ENCODE measurements at places on chromosomes 4 and X.

DNA sequence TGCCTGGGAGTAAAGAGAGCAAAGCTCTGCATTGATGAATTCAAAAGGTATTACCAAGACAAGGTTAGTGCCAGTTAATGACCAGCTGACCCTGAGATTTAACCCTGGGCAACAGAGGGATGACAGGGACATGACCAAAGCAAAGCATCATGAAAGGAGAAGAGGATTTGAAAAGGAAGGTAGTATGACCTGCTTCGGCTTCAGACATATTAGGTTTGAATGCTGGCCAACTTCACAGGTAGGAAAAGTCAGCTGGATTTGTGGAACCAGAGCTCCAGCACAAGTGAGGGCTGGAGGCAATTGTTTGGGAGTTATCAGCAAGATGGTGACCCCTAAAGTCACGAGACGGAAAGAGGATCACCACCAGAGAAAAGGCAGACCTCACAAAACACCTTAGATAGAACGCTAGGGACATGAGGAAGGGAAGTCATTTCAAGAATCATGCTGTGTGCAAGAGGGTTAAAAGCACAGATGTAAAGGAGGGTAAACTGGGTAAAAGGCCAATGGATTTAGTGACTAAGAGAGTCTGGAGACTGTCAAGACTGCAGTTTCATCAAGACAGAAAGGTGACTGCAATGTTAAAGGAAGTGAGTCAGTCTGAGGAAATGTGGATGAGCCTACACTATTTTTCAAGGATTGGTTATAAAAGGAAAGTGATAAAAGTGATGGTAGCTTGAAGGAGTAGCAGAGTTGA, 45.6 kb downstream of the SH3RF1 start:
- no peak for DNase-seq

DNA sequence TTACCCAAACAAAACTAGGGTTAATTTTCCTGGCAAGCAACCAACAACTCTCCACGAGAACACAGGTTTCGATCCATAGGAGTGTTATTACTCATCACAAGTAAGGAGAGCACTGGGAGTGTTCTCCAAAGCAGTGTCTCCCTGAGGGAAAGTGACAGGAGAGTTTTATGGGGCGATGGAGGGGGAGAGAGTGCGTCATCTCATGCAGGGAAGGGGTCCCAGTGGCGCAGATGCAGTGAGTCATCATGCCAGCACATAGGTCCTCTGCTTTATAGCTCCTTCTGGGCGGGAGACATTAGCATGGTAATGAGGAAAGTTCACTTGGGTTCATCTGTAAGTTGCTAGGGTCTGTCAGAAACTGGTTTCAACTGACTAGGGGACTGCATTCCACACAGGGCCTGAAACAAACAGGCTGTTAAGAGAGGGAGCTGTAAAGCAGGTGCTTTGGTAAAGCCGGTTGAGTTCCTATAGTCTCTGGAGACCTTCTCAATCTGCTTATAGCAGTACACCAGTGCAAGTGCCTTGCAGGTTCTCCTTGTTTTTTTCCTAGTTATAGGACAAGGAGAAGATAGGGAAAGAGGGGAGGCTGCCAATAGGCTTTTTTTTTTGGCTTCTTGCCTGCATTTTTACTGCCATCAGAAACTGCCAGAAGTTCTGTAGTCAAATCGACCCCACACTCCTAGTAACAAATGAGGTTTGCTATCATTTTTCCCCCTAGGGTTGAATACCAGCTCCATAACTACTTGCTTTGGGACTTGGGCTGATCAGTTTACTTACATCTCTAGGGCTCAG, 12.8 kb upstream of the BOD1L1 start:
- no peak for DNase-seq

DNA sequence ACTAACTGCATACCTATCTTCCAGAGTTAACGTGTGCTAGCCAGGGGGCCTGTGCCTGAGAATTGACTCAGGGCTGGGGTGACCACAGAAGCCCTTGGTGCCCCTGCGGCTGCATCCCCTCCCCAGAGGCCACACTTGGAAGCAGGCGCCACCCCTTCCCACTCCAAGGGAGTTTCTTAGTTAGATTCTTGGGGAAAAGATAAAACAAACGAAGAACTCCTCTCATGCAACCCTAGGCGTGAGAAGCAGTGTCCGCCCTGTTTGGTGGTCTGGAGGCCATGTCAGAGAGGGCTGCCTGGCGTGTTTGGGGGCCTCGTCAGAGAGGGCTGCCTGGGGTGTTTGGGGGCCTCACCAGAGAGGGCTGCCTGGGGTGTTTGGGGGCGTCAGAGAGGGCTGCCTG, 50.3 kb upstream of the HGFAC start:
- DNase-seq: no peak

DNA sequence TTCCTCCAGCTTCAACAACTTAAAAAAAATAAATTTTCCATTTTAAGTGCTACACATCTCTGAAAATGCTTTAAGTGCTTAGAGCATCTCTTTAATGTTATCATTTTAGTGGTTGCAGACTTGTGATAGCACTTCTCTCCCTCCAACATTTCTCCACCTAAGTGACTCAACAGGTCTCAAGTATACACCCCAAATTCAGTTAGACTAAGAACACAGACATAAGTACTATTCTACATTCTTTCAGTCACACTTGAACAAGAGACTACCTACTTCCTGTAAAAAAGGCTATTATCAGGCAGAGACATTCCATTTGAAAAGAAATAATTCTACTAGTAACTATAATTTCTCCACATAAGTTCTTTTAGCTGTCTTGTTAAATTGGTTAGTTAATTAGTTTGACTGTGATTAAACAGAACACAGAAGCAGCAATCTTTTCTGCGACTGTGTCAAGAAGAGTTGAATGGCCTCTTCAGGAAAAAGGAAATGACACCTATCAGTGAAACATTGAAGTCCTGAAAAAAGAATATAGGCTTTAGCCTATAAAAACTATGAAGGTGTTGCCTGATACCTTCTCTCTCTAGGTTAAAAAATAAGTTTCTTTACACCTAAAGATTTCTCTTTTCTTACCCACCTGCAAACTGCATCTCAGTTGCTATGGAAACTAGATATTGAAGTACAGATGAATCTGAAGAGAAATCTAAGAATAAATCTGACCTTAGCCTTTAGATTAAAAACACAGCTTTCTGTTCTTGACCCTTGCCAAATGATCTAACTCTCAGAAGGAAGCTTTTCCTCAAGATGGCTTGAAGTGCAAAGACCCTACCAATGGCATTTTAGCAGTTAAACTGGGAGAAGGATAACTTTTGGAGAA, 18.0 kb downstream of the NAF1 start:
- DNase-seq: no peak

- no peak for DNase-seq
These were observed 199.9 kb downstream of the TMA16 start for GRCh38 chr4:163694385-163694784.

DNA sequence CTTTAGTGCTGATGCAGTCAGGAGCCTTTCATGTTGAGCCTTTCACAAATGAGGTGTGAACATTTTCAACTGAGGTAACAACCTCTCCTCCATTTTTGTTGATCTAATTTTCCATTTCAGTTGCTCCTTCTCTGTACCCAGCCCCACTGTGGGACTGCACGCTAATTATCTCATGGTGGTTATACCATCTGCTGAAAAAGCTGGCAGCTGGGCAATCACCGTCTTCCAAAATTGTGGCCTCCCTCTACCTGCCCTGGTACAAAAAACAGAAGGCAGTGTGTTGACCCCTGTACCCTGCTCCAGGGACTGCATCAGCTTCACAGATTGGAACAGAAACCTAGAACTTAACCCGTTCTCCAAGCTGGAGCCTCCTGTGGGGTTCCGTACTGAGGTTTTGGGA, 72.4 kb upstream of the LONRF3 start:
- DNase-seq: no peak

- DNase-seq: peak; percentile 5
These were observed 25.0 kb upstream of the HMGB3 start for GRCh38 chrX:150958177-150958576.

- DNase-seq: no peak
These were observed 18.2 kb upstream of the RHOH start for GRCh38 chr4:40178672-40179071.

DNA sequence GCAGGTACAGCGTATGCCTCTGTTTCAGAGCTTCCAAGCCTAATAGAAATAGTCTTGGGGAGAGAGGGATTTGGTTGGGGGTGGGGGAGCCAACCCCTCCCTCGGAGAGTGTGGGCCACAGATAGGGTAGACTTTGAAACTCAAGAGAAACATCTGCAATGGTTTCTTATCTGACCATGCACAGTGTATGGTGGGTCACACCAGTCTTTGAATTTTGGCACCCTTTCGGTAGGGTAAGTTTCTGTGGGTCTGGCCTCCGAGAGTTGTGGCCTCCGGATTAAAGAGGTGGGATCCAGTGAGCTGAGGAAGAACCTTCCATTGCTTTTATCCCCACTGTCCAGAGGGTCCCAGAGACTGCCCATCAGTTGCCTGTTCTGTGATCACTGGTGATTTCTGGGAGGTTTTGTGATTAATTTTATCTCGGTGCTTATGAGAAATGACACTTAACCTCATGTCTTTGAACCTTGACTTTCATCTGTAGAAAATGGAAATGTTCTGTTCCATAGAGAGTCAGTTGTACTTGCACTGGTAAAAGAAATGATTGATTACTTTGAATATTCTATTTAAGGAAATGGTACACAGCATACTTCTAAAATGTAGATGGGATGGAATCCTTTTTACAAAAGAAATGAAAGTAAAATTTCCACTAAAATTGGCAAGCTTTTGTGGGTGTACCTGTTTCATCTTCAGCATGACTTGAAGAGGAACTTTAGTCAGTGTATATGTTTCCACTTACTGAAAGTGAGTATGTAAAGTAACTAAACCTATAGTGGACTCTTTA, 62.7 kb downstream of the TMEM131L start:
- DNase-seq: no peak

DNA sequence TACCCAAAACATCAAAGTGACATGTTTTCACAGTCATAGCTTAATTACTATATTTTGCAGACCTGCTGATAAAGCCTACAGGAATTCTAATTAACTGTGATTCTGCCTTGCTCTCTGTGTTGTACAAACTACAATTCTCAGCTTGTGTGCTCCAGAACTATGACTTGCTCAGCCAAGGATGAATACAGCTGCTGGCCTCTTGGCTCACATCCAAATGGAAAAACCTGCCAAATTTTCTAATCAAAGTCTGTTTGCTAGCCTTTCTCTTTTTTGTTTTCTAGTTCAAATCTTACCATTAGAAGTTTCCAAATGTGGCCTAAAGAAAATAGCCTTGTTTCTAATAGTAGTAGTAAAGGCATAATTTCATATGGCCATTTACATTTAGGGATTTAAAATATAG, 1176.8 kb downstream of the FAM133A start:
- peak; percentile 15 for DNase-seq

DNA sequence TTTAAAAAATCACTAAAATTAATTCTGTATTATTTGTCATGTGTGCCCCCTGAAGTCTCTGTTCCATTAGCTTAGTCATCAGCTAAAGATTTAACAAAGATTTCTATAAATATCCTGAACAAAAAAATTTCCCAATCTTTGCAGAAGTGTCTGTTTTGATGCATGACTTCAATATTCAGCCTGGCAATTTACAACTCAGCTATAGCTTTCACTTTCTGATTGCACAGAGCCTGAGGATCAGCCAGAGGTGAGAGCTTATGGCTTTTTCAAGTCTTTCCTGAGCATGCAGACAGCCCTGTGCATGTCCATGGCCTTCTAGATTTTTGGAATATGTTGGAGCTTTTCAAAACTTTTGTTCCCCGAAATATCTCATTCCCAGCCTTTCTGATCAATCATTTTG, 420.1 kb downstream of the ZNF674 start:
- no peak for DNase-seq

GRCh38 chr4:41009411-41009810, 204.9 kb downstream of the APBB2 start:
- no peak for DNase-seq

GRCh38 chrX:120549483-120550452, 11.0 kb downstream of the CUL4B start:
- DNase-seq: no peak

GRCh38 chr4:89296399-89296798, 11.2 kb downstream of the GPRIN3 start:
- no peak for DNase-seq
